Stimulated activated CD4-positive, alpha-beta T cell treated with anti-CD3 and anti-CD28 coated beads, TNF-alpha, amount 100 ng/mL, for 1 hour (primary cell): ENCODE measurements at places on chromosomes 6 and 20.

GRCh38 chr6:166745801-166746668, 119.0 kb upstream of the RPS6KA2 start:
- DNase-seq: no peak

GRCh38 chr20:46324960-46325703, 16.8 kb upstream of the CDH22 start:
- DNase-seq: no peak

GRCh38 chr20:32150291-32150848, 40.9 kb downstream of the TM9SF4 start:
- no peak for DNase-seq

DNA sequence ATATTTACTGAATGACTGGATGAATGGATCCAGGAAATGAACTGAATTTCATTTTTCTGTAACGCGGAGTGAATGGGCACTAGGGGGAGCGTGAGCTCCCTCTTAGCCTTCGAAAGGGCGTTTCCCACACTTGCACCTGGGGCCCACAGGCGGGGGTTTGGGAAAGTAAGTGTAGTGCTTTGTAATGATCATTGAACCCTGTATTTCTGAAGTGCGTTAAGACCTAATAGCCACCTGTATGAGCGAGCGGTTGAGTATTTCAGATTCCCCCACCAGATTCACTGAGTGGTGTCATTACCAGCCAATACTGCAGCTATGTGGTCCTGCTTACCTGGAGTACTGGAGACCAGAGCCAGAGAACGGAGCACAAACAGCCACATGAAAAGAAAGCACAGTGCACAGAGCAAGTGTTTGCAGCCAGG, 10.5 kb downstream of the SYTL3 start:
- no peak for DNase-seq

- no peak for DNase-seq
Observed at GRCh38 chr6:22364306-22364705, 67.5 kb upstream of the PRL start.

DNA sequence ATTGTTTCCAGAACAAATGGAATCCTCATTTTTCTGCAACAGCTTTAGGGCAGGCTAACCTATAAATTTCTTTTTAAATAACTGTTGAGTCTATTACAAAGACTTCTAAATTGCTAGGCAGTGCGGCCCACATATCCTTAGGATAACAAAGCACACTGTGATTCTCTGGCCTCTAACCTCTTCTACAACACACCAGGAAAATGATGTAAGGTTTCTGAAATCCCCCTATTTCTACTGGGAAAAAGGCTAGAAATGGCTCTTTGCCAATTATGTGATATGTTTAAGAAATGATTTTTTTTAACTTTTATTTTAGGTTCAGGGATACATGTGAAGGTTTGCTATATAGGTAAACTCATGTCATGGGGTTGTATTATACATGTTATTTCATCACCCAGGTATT, 17.3 kb upstream of the NT5E start:
- no peak for DNase-seq

GRCh38 chr6:137490006-137490905, 3.9 kb downstream of the OLIG3 start:
- no peak for DNase-seq

DNA sequence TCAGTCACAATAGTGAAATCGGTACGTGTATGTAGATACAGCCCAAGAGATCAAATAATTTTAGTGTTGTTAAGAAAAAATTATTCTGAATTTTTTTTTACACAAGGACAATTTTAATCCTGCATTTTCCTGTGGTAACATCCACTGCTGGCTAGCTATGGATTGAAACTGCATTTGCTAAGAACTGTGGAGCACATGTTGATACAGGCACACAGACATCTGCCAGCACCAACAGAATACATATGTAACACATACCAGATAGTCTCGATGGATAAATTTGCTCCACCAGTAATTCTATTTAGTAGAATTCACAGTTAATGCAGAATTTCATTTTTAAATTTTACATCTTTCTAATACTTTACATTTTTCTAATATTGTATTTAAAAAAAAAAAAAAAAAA, 2.2 kb downstream of the ASIP start:
- no peak for DNase-seq

DNA sequence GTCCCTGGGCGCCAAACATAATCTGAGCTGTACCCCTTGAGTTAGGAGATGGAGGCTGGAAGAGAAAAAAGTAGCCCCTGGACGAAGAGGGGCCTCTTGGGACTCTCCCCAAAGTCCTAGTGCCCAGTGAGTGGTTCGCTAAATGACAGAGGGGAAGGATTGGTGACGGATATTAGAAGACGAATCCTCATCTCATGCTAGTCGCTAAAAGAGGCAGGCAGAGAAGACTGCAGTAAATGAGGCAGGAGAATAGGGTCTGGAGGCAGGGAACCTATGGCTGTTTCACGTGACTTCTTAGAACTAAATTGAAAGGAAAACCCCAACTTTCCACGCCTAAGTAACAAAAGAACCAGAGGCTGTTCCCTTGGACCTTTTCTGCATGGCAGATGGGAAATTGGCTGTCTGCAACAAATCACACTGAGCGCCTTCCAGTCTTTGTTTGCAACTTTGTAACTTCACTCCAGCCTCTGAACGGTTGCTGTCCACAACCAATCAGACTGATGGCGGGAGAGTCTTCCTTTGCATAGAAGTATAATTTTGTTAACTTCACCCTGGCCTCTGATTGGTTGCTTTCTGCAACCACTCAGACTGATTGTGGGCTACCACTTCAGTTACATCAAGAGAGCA, 731 bp upstream of the RBL1 start:
- DNase-seq: no peak

GRCh38 chr6:51891784-51892183, 195.6 kb downstream of the PKHD1 start:
- DNase-seq: no peak

DNA sequence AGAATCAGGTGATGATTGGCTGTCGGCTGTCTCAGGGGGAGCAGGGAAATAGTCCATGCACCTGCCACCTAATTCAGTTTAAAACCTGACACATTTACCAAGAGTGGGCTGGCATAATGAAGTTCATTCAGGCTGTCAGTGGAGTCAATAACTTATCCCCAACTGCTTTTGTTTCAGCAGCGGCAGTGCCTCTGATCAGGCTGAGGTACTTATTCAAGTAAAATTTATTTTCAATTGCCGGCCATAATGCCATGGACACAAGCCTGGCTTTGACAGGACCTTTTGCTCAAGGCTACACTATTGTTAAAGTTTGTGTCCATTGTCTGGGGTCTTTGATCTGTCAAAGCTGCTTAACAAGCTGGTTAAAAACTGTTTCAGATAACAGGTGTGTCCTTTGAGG, 20.6 kb downstream of the OLIG3 start:
- no peak for DNase-seq

DNA sequence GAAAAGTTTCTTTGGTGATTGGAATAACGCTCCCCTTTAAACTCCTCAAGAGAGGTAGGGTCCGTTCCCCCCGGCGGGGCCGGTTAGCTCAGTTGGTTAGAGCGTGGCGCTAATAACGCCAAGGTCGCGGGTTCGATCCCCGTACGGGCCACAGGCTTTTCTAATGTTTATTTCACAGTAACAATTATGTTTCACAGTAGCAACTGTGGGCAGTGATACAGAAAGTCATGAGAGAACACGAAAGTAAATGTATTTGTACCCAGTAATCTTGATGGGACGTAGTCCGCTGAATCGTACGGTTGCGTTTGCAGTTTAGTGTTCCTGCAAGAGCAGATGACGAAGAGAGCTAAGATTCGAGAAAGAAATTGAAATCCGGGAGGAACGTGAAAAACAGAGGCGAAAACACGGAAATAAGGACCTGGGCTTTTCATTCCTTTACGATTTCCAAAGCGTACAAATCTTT, 505.5 kb downstream of the PRIM2 start:
- no peak for DNase-seq

GRCh38 chr6:148295261-148295887, 47.3 kb upstream of the SASH1 start:
- no peak for DNase-seq

DNA sequence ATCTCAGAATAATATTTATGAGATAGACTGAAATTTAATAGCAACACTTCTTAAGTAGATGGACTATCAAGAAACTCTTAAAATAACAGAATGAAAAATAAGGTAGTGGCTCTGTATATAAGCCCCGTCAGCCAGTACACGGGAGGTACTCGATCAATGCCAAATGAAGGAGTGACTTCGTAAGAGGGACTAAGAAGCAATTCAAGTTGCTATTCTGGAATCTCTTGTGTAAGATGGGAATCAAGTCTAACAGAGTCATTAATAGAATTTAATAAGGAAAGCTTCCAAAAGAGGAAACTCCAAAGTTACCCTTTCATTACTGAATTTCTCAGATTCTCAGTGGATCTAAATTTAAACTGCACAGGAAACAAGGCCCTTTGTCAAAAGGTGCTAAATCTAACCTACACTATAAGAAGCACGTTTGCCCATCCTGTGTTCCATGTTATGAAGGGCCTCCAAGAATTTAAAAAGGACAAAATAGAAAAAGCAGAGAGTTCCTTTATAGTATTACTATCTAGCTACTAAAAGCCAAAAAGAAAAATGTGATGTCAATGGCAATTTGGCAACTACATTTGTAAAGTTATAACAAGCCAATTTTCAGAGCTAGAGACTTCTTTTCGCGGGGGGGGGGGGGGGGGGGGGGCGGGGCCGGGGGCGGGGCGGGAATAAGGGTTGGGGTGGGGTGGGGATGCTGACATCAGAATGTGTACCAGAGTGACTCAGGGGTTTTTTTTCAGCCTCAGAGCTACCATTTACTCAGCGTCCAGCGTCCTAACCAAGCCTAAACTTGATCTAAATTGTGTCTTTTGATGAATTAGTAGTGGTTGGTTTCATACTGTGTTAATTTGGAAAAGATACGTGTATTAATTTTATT, 200.6 kb downstream of the GMPR start:
- DNase-seq: no peak

DNA sequence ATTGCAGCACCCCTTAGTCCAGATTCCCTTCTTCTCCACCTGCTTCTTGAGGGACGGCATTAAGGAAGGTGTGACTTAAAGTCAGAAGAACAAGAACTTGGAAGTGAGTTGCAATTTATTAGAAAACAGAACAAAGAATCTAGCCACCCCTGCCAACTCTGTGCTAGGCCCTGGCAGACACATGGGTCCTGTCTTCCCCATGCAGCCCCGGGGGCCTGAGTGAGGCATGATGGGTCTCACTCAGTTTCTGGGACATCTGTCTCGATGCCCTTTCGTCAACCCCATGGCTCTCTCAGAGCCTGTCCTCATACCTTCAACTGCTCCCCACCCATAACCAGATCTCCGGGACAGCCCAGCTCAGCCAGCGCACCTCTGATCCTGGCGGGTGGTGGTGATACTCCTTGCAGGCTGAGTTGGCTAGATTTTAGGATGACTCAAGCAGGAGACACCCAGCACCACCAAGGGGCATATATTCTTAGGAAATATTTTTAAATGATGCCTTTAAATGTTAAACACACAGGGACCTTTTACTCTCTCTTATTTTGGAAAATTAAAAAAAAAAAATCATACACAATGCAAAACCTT, 143.2 kb upstream of the RNF24 start:
- no peak for DNase-seq

- no peak for DNase-seq
Observed at GRCh38 chr6:79842376-79843040, 104.8 kb downstream of the ELOVL4 start.

- no peak for DNase-seq
Observed at GRCh38 chr20:32918751-32919150, 60.0 kb downstream of the EFCAB8 start.

DNA sequence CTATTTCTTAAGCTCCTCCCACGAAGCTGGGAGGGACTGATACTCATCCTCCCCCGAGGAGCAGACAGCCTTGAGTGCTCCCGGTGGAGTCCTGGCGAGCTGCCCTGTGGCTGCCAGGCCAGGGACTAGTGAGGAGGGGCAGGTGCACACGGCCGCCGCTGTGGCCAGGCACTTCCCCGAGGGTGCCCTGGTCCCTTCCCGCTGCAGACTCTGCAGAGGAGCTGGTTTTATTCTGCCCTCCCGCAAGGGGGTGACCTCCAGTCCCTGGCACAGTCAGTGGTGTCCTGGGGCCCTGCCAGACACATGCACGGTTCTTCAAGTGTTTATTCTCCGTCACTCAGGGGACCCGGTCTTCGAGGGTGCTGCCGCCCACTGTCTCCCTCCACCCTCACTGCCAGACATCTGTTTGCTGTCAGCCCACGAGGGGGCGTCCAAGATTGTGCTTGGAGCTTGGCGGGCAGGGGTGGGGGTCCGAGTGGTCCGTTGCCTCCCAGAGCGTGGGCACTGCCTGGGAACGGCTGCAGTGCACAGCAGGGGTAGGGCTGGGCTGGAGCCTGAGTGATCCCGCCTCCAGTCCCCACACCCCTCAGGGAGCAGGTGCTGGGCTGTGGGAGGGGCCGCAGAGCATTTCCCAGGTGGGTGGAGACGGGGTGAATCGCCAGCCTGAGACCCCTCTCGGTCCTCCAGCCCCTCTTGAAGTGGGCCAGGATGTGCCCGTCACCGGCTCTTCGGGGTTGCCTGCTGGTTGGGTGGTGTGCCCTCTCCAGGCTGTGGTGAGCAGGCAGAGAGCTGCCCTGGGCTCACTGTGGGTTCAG, 3.1 kb upstream of the CABLES2 start:
- DNase-seq: no peak

DNA sequence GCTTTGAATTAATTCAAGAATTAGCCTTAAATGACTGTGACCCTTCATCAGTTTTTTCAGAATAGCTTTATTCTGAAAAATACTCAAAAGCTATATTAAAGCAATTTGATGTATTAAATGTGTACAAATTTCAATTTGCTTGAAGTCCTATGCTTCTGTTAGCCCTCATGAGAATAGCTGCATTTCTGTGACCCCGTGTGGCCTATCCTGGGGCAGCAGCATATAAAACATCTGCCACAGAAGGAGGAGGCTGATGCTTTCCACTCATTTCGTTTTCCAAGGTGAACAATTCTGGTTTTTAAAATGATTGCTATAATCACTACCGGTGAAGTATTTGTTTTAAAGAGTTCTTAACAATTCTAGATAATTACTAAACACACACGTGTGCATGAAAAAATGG, 360.3 kb downstream of the BTBD9 start:
- DNase-seq: no peak

- DNase-seq: no peak
Observed at GRCh38 chr6:84449220-84449619, 221.8 kb upstream of the CEP162 start.

DNA sequence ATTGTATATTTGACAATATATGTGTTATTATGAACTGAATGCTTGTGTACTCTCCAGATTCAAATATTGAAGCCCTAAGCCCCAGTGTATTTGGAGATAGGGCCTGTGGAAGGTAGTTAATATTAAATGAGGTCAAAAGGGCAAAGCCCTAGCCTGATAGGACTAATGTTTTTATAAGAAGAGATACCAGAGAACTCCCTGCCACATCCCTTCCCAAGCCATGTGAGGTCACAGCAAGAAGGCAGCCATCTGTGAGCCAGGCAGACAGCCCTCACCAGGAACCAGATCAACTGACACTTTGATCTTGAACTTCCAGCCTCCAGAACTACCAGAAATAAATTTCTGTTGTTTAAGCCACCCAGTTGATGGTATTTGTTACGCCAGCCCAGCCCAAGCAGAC, 36.4 kb upstream of the FBXL4 start:
- no peak for DNase-seq
